ENCODE measurements at places on chromosomes 5 and 9. TPM values are rescaled to one million over a fixed set of nuclear protein-coding genes. Genes with fewer than 3 reads are reported as not detected.
A peak's percentile ranks its signal among the peaks of the same experiment; 100 is the strongest.

Gene ZNF879
- 4.4 TPM for polyA plus RNA-seq

Gene TERT
- polyA plus RNA-seq, result not detected

Gene WNK2
- 14.1 TPM for polyA plus RNA-seq

Gene C9orf72
- polyA plus RNA-seq, result 11.3 TPM

Gene IPO11
- 25.3 TPM for polyA plus RNA-seq

Gene TAS2R1
- 0.32 TPM for polyA plus RNA-seq

Gene ZNF354C
- 10.2 TPM for polyA plus RNA-seq

Gene SPATA31A3
- not detected for polyA plus RNA-seq

DNA sequence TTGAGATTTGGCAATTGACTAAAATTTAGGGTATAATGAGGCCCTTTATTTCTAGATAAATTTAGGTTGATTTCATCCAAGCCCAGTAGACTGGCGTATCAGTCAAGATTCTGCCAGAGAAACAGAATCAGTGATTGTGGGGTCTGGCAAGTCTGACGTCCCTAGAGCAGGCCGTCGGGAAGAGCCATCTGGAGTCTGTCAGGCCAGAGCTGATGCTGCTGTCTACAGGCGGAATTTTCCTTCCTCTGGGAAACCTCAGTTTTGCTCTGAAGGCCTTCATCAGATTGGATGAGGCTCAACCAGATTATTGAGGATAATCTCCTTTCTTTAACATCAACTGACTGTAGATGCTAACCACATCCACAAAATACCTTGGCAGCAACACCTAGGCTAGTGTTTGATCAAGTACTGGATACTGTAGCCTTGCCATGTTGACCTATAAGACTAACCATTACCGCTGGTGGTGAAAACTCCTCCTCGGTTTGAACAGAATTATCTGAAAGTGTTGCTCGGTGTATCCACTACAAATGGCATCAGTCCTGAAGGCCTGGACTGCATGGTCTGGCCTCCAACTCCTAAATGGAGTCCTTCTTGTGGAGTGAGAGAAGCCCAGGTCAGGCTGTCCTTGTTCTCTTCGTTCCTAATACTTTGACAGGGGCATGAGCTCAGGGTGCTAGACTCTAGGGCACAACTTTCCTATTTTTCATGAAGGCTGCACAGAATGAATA is 83.2 kb upstream of the ANKH start:
- no peak for DNase-seq

DNA sequence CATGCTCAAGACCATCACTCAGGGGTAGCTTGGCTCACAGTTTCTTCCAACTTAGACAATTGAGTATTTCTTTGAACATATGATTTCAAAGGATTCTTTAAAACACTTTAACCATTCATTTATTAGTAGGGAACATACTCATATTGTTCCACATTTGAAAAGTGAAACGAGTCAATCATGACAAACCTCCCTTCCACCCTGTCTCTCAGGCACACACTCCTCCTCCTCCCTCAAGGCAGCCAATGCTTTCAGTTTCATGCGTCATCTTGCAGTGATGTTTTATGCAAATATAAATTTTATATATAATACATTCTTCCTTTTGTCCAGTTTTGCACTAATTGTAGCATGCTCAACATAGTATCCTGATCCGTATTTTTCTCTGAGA is 126.0 kb upstream of the BOD1 start:
- no peak for DNase-seq

DNA sequence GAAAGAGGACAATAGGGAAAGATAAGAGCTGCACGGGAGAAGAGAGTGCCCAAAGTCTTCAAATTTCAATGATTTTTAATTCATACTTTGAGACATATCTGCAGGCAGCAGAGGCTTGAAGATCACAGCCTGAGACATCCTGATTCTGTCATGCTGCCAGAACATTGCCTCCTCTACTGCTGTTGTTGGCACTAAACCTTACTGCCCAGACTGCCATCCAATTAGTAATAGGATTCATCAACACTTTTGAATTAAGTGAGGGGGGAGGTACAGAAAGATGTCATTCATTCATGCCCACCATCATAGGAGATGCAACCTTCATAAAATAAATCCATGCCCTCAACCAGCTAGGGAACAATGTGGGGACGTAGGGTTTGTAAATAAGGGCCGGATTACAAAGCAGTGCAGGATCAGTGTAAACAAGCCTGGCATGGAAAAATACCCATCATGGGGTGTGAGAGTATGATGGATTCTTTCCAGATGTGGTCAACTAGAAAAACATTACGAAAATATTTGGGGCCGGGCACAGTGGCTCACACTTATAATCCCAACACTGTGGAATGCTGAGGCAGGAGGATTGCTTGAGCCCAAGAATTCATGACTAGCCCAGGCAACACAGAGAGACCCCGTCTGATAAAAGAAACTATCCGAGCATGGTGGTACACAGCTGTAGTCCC is 122.1 kb upstream of the DAPK1 start:
- DNase-seq, result no peak

- peak; percentile 11 for DNase-seq
Observed at GRCh38 chr5:171573451-171574225, 154.2 kb downstream of the FGF18 start.

DNA sequence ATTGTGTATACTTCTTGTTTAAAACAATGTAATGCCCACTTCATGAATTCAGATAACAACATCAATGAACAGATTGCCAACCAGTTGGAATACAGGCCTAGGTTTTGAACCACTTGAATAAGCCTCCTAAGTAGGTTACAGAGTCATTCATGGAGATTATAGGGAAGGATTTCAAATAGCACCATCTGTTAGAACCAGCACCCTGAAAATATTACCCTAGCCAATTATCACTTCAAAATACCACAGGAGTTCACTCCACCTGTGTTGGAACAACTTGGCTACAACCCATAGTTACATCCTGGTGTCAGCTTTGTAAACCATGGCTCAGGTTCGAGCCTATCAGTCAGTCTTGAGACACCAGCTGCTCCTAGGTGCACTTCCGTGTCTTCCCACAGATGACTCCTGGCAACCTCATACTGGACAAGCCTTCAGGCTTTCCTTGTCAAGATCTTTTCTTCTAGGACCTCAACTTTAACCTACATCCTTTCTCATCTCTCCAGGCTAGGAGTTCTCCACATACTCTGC is 350.0 kb downstream of the DEPDC1B start:
- no peak for DNase-seq

GRCh38 chr5:1002836-1003235 is 5.8 kb upstream of the NKD2 start:
- DNase-seq, result no peak

- peak; percentile 52 for DNase-seq
Observed at GRCh38 chr5:7395947-7396712, at the start of gene ADCY2. Gene ADCY2, plus strand, starts transcription at chr5:7396138. Its CDS starts 159 bp downstream, at chr5:7396297.

DNA sequence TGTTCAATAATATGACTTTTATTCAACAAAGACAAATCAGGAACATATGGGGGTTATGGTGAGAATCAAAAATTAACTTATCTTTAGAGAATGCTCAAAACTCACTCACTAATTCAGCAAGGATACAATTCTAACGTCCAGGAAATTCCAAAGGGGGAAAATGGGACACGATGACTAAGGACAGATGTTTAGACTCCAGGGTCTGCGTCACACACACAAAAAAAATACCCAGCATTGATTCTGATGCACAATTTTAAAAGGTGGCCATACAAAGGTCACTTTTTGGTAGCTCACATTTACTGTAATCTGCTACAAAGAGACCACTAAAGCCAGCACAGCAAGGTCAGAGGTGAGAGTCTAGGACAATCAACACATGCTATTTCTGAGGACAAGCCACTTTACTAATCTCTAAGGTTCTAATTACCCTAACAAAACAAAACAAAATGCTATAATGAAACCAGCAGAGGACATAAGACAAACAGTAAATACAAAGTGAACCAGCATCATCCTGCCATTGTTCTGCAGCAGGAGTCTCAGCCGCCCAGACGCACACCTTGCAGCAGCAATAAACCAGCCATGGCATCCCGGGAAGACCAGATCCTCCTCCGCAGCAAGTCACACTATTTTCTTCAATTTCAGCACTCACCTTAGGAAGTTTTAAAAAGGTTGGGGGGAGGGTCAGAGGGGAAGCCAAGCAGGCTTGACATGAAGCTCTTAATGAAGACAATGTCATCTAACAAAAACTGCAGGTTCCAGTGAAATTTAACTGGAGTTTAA is 57.8 kb downstream of the TTC39B start:
- DNase-seq, result no peak

DNA sequence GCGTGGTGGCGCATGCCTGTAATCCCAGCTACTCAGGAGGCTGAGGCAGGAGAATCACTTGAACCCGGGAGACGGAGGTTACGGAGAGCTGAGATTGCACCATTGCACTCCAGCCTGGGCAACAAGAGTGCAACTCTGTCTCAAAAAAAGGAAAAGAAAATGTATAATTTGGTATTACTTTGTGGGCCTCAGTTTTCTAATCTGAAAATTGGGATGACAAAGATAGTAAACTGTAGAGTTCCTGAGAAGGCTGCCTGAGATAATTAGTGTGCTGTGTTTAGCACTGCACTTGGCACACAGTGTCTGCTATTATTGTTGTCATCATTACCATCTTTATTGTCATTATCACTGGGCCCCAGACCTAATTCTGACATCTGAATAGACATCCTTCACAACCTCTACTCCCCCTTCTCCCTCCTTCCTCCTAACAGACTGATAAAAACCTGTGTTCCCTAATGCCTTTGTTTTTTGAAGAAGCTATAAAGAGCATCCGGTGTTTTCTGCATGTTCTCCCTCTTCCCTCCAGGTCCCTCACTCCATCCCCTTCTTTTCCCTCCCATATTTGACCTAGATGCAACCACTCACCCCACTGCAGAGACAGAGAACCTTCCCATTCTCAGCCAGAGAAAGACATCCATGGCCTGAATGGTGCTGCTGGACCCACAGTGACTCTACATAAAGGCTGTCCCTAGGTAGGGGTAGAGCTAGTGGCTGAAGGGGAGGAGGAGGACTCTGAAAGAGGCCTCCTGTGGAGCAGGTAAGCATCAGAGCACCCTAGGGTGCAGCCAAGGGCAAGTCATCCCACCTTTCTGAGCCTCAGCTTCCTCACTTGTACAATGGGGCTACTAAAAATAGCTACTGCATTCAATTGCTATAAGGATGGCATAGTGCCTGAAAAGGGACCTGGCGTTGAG is 15.7 kb upstream of the CYSTM1 start:
- no peak for DNase-seq

DNA sequence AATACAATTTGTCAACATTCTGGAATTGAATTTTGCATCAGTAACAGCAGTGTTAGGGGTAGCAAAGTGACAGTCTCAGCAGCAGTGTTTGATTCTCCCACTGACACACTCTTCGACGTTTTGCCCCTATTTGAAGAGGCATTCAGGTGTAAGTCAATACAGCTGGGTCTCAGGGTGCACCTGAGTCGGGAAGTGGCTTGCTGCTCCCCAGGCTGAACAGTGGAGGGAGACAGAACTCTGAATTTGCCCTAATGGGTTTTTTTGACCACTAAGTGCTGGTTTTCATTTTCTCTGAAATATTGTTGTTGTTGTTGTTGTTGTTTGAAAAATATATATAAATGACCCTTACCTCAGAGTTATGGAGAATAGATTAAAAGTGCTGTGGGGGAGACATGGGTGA is 223.2 kb downstream of the TLR4 start:
- no peak for DNase-seq

- no peak for DNase-seq
Observed at GRCh38 chr5:31156631-31157160, 36.8 kb upstream of the CDH6 start.

GRCh38 chr5:30997681-30998080 is 195.8 kb upstream of the CDH6 start:
- DNase-seq, result no peak

DNA sequence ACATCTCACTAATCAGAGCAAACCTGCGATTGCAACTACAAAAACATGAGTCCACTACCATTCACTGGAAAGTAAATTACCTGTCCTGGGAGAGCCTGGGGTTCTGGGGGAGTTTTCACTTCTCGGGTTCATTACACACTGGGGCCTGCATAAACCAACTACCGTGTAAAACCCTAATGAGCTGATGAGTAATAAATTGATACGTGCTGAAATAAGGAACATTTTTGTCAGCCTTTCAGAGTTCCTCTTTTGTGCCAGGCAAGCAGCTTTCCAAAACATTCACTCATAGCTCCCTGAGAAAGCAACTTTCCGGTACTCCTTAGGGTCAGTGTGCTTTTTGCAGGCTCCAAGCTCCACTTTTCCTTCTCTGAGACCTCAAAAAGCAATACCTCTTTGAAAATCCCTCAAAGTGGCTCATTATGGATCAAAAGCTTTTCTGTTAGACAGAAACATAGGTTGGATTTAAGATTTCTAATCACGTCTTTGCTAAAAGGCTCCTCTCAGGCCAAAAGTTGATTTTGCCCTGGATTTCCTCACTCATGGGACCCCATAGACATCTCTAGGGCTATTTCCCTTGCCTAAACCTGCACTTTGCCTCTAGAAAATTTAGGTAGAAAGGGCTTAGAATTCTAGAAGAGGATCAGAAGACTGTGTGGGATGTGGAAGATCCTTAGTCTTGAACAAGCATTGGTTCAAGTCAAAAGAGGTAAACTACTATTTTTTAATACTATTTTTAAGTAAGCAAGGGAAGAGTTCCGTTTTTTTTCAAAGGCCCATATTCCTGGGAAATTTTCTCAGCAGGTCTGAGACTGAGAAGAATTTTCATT is 74.8 kb downstream of the ST8SIA4 start:
- no peak for DNase-seq

DNA sequence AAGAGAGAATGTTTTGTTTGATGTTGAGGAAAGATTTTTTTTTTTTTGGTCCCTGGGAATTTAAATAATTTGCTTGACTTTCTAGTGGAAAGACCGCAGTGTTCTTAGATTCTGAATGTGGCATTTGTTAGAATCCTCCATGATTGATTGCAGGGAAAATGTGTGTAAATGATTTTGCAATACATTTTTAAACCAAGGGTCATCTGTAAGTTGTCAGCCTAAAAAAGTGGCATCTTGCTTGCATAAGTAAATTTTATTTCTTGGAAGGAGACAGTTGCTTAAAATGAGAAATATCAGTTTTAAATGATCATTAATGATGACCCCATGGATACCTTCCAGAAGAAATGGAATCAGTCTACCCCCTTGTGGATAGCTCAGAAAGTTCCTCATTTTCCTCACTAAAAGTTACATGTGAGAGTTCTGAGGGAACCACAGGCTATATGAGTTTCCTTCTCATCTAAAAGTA is 105.1 kb upstream of the SLC25A48 start:
- peak; percentile 55 for DNase-seq

GRCh38 chr9:83007521-83008300 is 55.2 kb downstream of the RASEF start:
- DNase-seq, result no peak

All from muscle of back (tissue), 13 donors.